ENCODE measurements at places on chromosomes 12 and 14.

DNA sequence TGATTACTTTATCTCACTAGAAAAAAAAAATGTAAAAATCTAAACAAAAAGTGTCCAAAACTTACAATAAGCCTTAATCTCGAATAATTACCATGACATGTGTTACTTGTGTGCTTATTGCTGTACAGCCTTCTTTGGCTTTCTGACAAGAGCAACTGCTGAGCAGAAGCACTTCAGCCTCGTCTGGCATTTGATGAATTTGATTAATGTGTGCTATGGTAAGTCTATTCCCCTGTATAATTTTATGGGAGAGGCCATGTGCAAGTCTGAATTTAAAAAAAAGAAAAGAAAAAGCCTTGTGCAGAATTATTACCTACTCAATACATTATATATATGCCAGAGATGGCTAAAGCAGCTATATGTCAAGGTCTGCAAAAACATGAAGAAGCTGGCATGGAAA lies 113.9 kb downstream of the AEBP2 start:
- DNase-seq = no peak

- DNase-seq = no peak
These were observed 173.3 kb downstream of the NOVA1 start for GRCh38 chr14:26424537-26424936.

- DNase-seq = peak; percentile 20
These were observed 23.0 kb downstream of the OR10P1 start for GRCh38 chr12:55659486-55660385.

DNA sequence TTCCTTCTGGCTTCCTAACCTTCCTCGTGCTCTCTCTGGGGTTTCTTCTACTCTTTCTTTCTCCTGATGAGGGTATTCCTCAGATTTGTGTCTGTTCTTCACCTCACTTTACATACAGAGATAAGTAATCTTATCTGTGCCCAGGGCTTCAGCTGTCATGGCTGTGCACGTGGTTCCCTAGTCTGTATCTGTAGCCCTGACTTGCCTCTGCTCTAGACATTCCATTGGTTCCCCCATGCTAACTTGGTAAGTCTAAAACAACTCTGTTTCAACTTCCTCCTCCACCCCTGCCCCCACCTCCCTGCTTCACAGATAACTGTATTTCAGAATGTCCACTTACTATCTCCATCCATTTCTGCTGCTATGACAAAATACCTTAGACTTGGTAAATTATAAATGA lies 10.8 kb downstream of the DIP2B start:
- DNase-seq = no peak

DNA sequence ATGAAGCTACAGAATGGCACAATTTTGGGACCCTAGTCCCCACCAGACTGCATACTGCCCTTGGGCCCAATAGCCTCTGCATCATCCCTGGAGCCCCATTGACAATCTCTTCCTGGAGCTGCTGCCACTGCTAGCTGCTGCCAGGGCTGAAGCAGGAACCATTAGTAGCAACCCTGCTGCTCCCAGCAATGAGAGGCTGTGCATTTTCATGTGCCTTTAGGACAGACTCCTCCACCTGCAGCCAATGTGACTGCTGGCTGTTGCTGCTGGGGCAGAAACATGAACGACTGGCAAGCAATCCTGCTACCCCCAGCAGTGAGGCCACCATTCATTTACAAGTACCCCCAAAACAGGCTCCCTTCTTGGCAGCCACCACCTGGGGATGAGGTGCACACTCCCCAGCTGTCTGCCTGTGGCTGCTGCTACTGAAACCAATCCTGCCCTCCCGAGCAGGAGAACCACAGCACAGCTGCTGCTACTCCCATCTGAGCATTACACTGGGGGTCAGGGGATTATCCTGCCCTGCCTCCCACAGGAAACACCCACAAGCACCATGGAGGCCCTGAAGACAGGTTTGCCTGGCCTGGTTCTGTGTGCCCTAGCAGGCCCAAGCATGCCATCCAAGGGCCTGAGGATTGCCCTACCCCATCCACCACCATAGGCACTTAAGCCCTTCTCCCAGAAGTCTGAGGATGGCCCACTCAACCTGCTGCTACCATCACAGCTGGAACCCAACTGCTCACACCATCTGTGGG lies 181.0 kb downstream of the MYRFL start:
- DNase-seq = no peak

DNA sequence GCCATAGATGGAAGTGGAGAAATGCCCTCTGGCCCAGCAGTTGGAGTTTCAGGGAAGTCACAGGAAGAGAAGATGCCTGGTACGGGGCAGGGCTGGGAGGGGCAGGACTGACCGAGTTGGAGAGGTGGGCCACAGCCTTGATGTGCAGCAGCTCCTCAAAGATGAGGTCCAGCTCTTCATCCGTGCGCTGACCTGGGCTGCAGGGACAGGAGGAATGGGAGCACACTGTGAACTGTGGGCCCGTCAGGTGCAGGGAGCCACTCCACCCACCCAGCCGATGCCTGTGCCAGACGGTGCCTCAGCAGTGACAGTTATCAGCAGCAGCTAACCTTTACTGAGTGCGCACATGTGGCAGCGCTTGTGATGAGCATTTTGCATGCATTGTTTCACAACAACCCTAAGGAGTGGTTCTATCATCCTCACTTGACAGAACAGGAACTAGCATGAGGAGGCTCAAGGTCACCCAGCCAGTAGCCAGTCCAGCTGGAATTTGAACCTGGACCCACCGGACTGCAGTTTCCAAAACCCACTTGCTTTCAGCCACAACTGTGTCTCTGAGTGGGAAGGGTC lies 8.4 kb downstream of the RAPGEF3 start:
- DNase-seq = no peak

Measured in LoVo (cell line).